ENCODE measurements at places on chromosomes 3 and 15.

DNA sequence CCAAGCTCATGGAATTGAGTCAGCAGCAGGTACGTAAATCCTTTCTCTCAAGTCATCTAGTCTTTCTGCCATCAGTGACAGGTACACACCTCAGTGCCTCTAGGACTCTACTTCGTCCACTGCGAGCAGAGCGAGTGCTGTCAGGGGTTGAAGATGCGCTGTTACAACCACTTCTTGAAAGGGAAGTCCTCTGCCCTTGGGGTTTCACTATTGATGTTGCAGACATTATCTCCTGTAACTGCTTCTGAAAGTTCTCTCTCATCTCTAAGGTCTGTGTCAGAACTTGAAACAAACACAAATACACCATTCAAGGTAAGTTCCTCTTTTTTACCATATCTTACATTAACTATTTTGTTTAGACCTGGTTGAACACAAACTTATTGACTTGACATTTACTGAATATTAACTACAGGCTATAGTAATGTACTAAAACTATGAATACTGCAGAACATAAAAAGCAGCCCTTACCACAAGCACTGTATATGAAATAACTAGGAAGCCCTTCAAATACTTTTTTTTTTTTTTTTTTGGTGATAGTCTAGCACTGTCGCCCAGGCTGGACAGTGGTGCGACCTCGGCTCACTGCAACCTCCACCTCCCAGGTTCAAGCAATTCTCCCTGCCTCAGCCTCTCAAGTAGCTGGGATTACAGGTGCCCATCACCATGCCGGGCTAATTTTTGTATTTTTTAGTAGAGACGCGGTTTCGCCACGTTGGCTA, 41.5 kb downstream of the TOPBP1 start:
- no peak for DNase-seq

- DNase-seq = no peak
These were observed 241.1 kb downstream of the WNT5A start for GRCh38 chr3:55246033-55246432.

- peak; percentile 37 for DNase-seq
These were observed 129.0 kb upstream of the ARHGEF3 start for GRCh38 chr3:56930706-56931105.

GRCh38 chr15:58701376-58701775, 48.1 kb downstream of the ADAM10 start:
- DNase-seq = no peak

- DNase-seq = no peak
These were observed 293.7 kb downstream of the FHIT start for GRCh38 chr3:60957541-60957940.

DNA sequence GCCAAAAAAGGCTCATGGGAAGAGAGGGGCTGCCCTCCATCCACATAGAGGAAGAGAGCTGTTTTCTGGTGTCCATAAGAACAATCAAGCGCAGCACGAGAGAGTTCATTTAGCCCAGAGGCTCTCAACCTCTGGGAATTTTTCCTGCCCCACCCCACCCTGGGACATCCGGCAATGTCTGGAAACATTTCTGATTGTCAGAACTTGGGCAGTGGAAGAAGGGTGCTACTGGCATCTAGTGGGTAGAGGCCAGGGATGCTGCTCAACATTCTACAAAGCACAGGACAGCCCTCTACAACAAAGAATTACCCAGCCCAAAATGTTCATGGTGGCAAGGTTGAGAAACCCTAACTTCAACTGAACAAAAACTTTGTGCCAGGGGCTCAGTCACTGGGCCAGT, 92.9 kb downstream of the RAB11A start:
- no peak for DNase-seq

GRCh38 chr3:126151562-126152302, 28.7 kb downstream of the ALDH1L1 start:
- no peak for DNase-seq

DNA sequence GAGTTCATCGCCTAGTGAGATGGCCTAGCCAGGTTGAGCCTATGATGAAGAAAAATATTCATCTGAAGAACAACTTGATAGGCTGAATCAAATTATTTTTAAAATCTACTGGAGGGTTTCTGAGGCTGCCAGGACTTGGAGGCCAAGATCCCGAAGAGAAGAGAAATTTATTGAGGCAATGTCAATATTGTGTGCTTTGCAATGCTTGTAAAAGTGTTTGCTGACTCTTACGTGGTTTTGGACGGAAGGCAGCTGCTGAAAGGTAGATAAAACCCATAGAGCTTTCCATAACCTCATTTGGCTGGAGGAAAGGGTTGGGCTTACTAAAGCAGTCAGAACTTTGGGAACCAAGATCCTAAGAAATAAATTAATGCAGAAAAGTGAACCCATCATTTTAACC, 361.0 kb upstream of the IL12A start:
- DNase-seq = no peak

DNA sequence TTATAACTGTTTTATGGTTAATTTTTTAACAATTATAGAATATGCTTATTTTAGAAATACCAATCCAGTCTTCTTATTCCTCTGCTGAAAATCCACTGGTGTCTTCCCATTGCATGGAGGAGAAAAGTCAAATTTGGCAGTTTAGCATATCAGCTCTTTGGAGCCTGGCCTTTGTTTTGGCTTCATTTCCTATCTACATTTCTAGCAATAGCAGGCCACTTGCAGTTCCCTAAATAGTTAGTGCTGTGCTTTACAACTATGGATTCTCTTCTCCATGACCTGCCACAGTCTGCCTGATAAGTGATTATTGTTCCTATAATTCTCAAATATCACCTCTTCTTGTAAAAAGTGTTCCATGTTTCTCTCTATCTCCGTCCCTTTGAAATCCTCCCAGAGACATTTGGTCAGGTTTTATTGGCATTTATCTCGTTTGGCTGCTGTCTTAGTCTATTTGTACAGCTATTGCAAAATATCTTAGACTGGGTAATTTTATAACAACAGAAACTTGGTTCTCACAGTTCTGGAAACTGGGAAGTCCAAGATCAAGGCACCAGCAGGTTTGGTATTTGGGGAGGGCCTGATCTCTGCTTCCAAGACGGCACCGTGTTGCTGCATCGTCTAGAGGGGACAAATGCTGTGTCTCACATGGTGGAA, 8.2 kb upstream of the SEC22A start:
- DNase-seq = no peak

DNA sequence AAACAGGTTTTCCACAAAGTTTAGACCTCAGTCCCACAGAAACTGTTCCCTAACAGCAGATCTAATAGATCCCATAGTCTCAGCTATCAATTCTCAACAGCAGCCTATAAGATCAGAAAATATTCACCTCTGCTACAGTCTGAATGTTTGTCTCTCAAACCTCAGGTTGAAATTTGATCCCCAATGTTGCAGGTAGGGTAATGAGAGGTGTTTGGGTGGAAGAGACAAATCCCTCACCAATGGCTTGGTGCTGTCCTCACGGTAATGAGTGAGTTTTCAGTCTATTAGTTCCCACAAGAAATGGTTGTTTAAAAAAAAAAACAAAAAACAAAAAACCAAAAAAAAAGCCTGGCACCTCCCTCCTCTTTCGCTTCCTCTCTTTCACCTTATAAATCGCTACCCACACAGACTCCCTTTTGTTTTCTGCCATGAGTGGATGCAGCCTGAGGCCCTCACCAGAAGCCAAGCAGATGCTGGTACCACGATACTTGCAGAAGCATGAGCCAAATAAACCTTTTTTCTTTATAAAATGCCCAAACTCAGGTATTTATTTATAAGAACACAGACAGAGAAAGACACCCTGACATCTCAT, 14.2 kb downstream of the ZNF280D start:
- no peak for DNase-seq

DNA sequence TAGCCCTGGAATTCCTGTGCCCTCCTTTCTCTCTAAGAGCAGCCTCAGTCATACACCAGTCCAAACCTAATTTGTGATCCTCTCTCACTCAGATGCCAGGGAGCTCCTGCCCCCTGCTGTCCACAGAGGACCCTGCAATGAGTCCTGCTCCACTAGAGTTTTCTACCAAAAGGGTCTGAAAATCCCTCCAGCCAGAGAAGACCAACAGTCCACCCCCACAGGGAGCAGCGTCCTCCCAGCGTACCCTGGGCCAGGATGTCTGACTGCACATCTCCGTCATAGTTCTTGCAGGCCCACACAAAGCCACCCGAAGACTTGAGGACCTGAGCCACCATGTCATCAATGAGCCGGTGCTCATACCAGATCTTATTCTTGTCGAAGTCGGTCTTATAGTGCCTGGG, 15.4 kb downstream of the IDH2 start:
- peak; percentile 46 for DNase-seq

GRCh38 chr3:182964179-182964578, 16.2 kb downstream of the DCUN1D1 start:
- DNase-seq = no peak

GRCh38 chr15:54560417-54560816, 582.2 kb downstream of the UNC13C start:
- no peak for DNase-seq

- no peak for DNase-seq
These were observed 128.7 kb downstream of the SCAPER start for GRCh38 chr15:76776480-76776879.

GRCh38 chr3:32239307-32240158, 1.1 kb downstream of the CMTM8 start:
- DNase-seq = no peak

GRCh38 chr3:71035314-71035713, 548.2 kb downstream of the FOXP1 start:
- no peak for DNase-seq

DNA sequence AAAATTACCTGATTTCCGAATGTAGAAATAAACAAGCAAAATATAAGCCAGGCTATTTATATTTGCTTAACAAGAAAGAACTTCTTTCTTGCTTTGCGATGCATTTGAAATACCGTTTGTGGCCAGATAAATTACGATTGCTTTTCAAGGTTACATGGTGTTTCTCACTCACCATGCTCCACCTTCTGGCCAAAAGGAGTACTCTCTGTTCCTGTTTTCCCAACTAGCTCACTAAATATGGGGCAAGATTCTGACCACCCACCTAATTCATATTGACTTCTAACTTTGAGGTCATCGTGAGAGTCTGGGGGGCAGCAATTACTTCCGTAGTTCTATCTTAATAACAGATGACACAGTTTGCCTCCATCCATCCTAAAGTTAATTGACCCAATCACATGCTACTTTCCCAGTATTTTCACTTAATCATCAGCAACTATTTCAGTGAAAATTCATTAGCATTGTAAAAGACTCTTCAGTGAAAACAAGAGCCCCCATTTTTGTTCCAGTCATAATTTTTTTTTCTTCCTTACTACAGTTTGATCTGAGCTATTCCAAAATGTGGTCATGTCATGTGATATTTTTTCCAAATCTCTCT, 25.9 kb downstream of the ACP3 start:
- no peak for DNase-seq

GRCh38 chr3:120642368-120642948, 39.6 kb downstream of the HGD start:
- peak; percentile 13 for DNase-seq

DNA sequence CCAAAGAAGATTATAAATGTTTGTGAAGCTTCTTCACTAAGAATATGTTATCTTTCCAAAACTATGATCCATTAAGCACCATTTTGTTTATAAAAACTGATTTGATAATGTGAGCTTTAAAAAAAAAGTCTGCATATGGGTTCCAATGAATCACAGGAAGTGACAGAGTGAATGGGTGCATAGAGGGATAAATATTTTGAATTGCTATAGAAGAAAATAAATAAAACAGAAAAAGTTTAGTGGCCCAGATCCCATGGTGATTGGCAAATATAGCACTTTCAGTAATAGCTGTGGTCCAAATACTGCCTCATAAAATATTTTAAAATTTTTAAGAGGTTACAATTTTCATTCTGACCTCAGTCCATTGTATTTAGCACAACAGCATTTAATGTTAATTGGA, 19.2 kb downstream of the CPA3 start:
- no peak for DNase-seq

DNA sequence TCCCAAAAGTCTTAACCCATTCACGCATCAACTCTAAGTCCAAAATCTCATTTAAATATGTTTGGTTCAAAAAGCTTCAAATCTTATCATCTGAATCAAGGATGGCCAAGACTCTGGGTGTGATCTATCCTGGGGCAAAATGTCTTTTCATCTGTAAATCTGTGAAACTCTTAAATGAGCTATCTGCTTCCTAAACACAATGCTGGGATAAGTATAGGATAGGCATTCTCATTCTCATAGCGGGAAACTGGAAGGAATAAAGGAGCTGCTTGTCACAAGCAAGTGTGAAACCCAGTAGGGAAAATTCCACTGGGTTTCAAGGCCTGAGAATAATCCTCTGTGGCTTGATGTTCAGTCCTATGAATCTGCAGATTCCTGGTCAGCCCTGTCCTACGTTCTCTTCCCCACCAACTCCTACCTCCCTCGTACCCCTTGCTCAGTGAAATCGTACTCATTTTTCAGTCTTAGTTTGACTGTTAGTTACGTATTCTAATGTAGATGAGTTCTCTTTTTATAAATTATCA, 156.7 kb downstream of the EPHA3 start:
- no peak for DNase-seq

- DNase-seq = no peak
These were observed 598.5 kb downstream of the PDCD6IP start for GRCh38 chr3:34396956-34397355.

DNA sequence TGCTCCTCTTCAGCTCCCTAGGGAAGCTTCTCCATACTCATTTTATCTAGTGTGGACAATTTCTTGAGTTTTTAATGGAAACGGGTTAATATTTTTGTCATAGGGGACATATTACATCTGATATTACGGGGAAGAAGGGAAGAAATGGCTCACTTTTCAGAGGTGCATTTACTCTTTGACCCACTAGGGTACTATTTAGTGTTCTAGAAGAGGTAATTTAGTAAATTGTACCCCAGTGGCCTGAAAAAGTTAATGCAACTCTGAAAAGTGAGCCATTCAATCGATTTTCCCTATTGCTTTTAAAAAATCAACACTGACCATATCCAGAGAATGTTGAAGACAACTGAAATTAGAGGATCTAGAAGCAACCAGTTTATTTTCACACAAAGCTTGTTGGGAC, 71.2 kb downstream of the MAP2K5 start:
- DNase-seq = no peak

- DNase-seq = no peak
These were observed 149.7 kb downstream of the KLF13 start for GRCh38 chr15:31476236-31476810.

GRCh38 chr3:13712682-13713180, 163.8 kb downstream of the FBLN2 start:
- DNase-seq = no peak

DNA sequence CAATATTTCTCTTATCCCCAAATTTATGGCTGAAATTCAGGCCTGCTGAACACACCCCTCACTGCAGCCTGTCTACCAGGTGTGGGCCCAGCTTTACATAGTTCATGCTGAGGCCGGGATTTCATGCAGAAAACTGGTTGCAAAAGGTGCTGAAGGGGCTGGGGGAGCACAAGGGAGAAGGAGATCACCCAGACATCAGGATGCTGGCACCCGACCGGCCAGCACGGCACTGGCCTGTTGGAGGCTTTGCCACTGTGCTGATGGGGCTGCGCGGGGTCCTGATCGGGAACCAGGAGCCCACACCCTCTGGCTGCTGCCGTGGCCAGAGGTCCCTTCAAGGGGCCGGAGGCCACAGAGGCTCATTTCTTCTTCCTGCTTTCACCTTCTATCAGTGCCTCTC, 177.9 kb upstream of the C2CD4B start:
- no peak for DNase-seq

GRCh38 chr15:91304786-91305185, 204.7 kb downstream of the SV2B start:
- DNase-seq = no peak

Data from stimulated activated CD4-positive, alpha-beta T cell treated with anti-CD3 and anti-CD28 coated beads, Interleukin-1b, Interleukin-23, amount 100 ng/mL, for 48 hours (primary cell).